ENCODE measurements at places on chromosomes 16 and 17.

- DNase-seq: no peak
Observed at GRCh38 chr16:9311303-9311954, 220.0 kb downstream of the HAPSTR1 start.

DNA sequence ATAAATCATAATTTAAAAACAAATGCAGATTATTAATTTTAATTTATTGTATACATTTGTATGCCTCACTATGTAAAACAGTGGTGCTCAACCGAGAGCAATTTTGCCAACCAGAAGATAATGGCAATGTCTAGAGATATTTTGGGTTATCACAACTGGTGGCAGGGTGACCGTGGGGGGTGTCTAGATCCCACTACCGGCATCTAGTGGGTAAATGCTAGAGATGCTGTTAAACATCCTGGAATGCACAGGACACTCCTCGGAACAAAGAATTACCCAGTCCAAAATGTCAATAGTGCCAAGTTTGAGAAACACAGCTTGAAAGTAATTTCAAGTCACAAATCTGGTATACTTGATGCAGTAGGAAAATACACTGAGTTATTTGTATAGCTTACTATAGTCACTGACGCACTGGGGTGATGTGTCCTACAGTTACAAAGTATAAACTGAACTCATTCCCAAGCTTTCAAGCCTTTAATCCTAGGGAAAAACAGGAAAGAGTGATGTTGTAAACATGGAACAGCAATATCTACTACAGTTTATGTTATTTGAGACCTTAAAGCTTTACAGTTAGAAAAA is 133.5 kb downstream of the BRIP1 start:
- no peak for DNase-seq

- no peak for DNase-seq
Observed at GRCh38 chr16:89696670-89697128, 4.8 kb downstream of the SPATA2L start.

- no peak for DNase-seq
Observed at GRCh38 chr16:87066133-87067002, 250.8 kb downstream of the C16orf95 start.

GRCh38 chr17:31202968-31203367 is 94.1 kb downstream of the OMG start:
- no peak for DNase-seq

- no peak for DNase-seq
Observed at GRCh38 chr16:71339236-71340171, 19.0 kb upstream of the CALB2 start.

DNA sequence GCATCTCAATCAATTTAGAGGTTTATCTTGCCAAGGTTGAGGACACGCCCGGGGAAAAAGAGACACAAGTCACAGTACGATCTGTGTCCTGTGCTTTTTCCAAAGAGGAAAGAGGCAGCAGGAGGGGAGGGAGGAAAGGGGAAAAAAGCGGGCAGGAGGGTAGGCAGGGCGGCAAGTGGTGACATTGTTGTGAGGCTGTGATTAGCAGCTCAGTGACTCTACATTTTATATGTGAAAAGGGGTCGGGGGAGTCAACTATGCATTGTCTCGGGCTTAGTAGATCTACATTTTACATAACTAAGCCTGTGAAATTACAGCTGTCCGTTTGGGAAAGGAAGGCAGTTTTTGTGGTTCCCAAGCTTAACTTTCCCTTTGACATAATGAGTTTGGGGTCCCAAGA is 22.2 kb upstream of the RIPOR1 start:
- DNase-seq: no peak

- DNase-seq: no peak
Observed at GRCh38 chr17:56300144-56300543, 146.9 kb downstream of the ANKFN1 start.

DNA sequence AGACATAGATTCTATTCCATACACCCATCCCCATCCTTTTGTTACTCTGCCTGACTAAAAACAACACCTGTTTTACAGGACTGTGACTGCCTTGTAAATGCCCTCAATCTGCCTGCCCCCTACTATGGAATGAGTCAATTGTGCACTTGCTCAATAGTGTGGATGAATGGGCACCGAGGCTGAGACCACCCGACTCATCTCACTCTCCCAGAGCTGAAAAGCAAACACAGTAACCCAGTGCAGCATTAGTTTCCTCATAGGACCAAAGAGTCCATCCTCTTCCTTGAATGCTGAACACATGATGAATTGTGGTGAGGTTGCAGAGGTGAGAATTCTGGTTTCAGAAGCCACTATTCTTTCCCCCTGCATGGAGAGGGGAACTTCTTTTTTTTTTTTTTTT is 233.7 kb downstream of the ZFHX3 start:
- no peak for DNase-seq

DNA sequence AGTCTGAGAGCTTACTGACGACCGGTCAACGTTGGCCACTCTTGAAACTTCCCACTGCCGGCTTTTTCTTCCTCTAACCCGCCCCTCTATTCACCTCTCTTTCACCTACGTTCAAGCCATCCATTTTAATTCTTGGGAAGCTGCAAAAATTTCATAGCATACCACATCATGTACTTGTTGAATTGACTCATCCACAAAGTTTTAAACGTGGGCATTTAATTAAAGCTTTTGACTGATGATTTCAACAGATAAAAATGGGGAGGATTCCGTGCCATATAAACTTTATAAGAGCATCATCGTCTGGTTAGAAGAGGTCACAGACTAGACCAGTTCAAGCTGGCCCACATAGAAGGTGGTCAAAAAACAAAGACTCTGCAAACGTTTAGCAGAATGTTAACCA is 22.5 kb downstream of the VPS53 start:
- no peak for DNase-seq

GRCh38 chr17:40944531-40944930 is 7.1 kb upstream of the KRT23 start:
- DNase-seq: no peak

- DNase-seq: no peak
Observed at GRCh38 chr17:70539132-70539924, 370.0 kb downstream of the KCNJ2 start.

DNA sequence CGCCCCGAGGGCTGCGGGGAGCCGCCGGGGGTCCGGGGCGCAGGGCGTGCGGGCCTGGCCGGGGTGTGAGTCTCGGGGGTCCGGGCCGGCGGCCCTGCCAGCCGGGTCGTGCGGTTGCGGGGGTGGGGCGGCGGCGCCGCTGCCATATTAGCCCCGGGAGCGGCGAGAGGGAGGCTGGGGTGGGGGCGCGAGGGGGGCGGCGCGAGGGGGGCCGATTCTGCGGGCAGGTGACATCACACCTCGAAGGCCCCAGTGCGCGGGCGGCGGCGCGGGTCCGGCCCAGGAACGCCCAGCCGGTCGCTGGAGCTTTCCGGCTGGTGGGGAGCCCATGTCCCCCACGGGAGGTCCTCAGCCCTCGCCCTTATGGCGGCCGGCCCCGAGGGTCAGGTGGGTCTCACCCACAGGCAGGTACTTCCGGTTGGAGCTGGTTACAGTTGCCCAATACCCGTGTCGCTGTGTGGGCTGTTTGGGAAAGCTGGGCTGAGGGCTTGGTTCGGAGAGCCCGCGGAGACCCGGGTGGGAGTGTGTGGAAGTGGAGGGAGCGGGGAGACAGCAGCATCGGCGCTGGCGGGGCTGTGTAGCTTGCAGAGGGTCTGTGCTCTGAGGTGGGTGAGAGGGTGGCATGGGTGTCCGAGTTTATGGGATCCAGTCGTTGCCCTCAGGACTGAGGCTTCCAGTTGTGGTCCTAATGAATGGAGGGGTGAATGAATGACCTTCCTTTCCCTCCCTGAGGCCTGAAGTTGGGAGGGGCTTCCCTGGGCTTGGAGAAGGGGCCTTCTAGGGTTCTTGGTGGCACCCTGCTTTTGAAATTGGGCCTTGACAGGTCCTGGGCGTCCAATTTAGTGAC is 804 bp downstream of the ATP6V0C start:
- no peak for DNase-seq

- no peak for DNase-seq
Observed at GRCh38 chr17:73939806-73940205, 263.7 kb upstream of the RPL38 start.

GRCh38 chr16:66008136-66008535 is 358.4 kb upstream of the CDH5 start:
- no peak for DNase-seq

GRCh38 chr16:80309178-80309577 is 231.6 kb upstream of the DYNLRB2 start:
- no peak for DNase-seq

DNA sequence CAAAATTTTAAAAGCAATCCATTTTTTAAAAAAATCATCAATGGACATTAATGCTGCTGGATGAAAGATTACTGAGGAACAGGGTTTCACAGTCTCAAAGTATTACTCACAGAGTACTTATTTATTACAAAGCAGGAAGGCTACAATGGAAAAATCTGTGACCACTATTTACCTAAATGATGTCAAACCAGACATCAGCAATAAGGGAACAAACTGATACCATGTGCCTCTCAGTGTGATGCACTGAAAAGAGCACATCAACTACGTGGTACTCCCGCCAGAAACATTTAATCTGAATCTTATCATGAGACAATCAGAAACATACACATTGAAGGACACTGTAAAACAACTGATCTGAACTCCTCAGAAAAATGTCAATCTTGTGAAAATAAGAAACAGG is 124.2 kb downstream of the PARN start:
- no peak for DNase-seq

DNA sequence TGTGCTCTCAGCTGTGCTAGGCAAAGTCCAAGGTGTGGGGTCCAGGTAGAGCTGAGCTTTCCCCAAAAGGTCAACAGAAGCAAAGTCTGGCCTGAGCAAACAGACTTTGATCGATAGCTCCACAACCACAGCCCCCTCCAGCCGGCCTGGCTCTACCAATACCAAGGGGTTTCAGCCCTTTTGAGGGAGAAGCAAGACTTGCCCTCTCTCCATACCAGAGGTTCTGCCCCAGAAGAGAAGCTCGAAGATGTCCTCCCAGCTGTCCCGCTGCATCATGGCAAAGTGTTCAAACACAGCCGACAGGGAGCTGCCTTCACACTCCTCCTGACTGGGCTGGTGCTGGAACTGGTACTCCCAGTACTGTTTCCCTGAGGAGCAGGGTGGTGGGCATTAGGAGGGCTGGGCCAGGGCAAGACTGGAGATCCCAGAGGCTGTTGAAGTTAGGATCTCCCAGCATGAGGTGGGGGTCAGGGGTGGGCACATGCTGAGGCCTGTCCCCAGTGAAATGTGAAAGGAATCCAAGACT is 1.7 kb downstream of the VTN start:
- no peak for DNase-seq

GRCh38 chr17:41972571-41973407 is 6.2 kb downstream of the CNP start:
- no peak for DNase-seq

DNA sequence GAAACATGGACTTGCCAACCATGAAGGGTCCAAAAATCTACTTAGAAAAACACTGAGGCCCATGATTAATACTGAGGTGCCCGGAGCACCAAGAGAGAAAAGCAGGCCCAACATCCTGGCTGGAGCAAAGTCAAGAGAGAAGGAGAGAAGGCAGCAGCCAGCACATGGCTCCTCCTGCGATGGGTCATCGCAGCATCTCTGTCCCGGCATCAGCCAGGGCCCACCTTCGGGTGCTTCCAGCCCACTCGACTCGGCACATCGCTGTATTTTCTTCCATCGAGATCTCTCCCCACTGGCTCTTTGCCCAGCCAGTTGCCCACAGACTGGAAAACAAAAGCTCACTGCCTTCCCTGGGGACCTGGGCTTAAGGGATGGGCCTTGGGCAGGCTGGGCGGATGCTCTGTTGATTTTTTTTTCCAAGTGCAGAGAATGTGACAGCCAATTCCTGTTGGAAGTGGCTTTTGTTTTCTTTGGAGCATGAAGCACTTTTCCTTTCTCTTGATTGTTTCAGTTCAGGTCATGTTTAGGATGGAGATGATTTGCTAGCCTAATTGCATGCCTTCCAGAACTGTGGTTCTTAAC is 58.1 kb downstream of the CYB5B start:
- no peak for DNase-seq

DNA sequence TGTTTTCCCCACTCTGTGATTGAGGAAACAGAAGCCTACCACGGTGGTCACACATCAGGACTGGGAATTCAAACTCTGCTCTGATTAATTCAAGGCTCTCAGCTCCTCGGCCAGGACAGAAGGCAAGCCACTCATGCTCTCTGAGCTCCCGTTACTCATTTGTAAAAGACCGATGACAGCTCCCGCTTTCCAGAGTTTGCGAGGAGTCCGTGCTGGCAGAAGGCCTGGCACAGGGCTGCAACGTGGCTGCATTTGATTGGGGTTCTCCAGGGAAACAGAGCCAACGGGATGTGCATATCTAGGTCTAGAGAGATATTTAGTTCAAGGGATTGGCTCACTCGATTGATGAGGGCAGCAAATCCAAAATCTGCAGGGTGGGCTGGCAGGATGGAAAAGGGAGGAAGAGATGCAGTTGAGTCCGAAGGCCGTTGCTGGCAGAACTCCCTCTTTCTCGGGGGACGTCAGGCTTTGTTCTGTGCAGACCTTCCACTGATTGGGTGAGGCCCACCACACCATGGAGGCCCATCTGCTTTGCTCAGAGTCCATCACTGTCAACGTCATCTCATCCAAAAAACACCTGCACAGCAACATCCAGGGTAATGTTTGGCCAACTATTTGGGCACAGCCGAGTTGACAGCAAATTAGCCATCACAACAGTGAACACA is 215.5 kb upstream of the RPL38 start:
- no peak for DNase-seq

- no peak for DNase-seq
Observed at GRCh38 chr16:49956915-49957314, 68.1 kb upstream of the CNEP1R1 start.

DNA sequence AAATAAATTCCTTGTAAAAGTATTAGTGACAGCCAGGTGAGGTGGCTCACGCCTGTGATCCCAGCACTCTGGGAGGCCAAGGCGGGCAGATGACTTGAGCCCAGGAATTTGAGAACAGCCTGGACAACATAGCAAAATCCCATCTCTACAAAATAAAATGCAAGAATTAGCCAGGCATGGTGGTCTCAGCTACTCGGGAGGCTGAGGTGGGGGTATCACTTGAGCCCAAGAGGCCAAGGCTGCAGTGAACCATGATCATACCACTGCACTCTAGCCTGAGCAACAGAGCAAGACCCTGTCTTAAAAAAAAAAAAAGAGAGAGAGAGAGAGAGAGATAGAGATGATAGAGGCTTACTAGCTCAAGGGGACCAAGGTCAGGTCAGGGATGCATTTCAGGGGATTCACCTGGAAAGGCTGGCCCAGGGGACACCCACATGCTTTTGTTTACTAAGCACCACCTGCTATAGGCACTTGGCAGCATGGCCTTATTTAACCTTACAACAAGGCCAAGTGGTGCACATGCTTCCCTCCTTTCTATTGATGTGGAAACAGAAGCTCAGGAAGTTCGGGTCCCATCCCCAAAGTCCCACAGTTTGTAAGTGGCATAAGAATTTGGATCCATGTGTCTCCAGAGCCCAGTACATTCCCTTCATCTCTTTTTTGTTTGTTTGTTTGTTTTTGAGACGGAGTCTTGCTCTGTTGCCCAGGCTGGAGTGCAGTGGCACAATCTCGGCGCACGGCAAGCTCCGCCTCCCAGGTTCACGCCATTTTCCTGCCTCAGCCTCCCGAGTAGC is 12.4 kb upstream of the SRCIN1 start:
- no peak for DNase-seq

All from activated T-cell treated with anti-CD3 and anti-CD28 coated beads for 24 hours (primary cell).